ENCODE measurements at places on chromosomes 3 and 15.

DNA sequence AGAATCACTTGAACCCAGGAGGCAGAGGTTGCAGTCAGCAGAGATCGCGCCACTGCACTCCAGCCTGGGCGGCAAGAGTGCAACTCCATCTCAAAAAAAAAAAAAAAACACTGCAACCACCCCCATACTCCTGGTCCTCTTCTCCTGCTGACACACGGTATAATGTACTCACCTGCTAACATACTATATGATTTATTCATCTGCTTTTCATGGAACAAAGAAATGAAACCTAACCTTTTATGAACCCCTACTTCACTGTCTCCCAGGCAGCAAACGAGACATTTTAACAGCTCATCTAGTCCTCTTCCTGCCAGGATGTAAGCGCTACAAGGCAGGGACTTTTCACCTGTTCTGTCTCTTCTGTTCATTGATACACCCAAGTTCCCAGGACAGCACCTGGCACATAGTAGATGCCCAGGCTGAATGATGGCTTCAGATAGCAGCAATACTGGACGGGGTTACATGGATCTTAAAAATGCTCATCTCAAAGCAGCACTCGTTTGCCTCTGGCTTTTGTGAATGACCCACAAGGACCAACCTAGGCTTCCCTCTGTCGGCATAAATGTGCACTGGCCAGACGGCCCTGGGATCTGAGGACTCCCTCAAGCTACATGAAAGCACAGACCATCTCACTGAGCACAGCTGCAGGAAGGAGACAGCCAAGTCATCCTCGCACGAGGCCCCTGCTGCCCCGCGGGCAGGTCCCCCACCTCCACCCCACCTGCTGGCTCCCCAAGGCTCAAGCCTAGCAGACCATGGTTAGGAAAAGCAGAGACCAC is 20.3 kb downstream of the XXYLT1 start:
- DNase-seq: no peak

GRCh38 chr3:156725682-156726081 is 51.3 kb downstream of the TIPARP start:
- DNase-seq: no peak

GRCh38 chr3:10935846-10936631 is 56.5 kb upstream of the SLC6A1 start:
- no peak for DNase-seq

DNA sequence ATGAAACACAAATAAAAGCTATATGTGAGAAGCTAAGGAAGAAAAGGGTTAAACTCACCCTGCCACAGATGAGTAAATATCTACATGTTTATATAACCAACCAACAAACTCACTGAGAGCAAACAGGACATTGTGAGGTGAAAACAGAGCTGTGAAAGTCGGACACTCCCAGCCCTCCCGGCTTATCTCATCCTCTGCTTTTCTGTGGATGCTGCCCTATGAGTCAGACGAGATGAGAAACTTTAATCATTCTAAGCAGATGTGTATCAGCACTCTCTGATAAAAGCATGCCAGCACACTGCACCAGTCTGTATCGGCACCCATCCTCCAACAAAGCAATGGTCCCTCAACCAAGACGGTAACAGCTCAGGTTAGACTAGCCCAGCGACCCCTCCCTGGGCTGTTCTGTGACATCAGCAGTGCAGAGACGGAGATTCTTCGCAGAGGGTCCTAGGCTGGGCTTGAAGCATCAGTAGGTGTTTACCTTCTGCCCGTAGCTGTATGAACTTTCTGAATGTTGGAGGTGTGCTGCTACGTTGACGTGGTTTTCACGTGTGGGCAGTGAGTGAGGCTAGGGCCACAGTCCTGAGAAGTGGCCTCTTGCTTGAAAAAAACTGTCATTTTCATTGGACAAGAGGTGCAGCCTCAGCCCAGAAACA is 119.8 kb upstream of the ALDH1A3 start:
- no peak for DNase-seq

- DNase-seq: no peak
Measured at GRCh38 chr15:43520138-43520537, 2.7 kb downstream of the MAP1A start.

DNA sequence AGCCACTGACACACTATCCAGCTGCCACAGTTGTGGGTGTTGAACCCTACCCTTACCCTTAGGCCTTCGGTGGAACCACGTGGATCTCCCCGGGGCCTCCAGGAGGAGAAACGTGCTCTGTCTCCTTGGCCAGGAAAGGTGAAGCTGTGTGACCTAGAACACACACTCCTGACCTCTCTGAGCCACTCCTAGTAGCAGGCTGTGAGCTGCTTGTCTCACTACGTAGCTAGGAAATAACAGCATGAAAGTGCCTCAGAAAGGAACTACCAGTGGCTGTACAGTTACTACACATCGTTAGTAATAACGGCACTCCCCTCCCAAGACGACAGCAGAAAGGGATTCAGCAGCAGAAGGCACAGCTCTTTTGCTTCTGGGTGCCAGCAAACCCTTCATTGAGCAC is 36.2 kb upstream of the SLC6A6 start:
- no peak for DNase-seq

GRCh38 chr15:100944986-100945385 is 25.8 kb downstream of the LRRK1 start:
- DNase-seq: no peak

- DNase-seq: no peak
Measured at GRCh38 chr3:59771768-59772181, 722.0 kb upstream of the CFAP20DC start.

DNA sequence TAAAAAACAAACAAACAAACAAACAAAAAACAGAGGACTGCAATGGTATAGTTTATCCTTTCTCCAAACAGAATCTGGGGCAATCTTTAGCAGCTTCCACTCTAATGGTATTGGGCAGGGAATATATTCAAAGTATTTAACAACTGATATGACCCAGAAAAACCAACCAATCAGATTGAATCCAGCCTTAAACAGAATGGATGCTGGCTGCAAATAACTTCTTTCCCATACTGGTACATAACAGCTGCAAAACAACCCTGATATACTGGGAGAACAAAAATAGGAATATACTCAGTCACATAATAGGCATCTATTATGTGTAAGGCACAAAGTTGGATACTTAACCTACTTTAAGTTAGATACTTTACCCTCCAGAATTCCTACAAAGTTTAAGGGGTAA is 49.1 kb downstream of the UBR1 start:
- no peak for DNase-seq

GRCh38 chr3:45105855-45106671 is 40.1 kb downstream of the CDCP1 start:
- DNase-seq: no peak

- no peak for DNase-seq
Measured at GRCh38 chr3:153980252-153980590, 141.0 kb upstream of the ARHGEF26 start.

DNA sequence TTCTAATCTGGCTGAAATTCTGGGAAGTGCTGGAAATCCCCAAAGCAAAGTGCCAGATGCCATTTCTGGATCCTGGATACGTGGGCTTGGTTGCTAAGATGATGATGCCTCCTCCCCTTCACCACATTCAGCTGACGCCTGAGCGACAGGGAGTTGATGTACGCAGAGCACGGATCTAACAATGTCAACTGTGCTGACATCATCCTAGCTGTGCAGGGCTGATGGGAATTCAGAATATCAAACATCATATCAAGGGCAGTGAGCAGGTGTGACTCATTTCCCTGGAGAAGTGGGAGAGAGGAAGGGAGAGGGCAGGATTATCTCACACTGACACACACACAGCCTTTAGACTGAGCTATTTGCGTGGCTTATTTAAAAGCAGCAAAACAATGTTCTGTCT is 92.6 kb upstream of the ZBTB20 start:
- no peak for DNase-seq

DNA sequence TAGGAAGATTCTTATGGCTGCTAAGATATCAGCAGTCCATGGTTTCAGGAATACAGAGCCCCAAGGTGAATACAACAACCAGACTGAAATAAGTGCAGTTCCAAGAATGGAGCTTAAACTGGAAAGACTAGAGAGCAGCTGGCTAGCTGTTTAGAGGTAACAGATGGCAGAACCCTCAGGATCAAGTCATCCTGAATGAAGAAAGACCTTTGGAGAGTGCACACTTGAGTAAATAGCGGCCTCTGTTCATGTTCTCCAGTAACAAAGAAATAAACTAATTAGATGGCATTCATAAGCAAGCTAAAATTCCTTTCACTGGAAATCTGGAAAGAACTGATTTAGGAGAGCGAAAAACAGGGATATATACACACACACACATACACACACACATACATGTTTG is 968.4 kb downstream of the FHIT start:
- no peak for DNase-seq

- DNase-seq: peak; percentile 55
Measured at GRCh38 chr3:50674349-50675178, at the start of gene DOCK3. Gene DOCK3, plus strand, starts transcription at chr3:50674927. Its CDS starts 337 bp downstream, at chr3:50675264.

- DNase-seq: no peak
Measured at GRCh38 chr15:66232267-66232625, 21.3 kb downstream of the MEGF11 start.

DNA sequence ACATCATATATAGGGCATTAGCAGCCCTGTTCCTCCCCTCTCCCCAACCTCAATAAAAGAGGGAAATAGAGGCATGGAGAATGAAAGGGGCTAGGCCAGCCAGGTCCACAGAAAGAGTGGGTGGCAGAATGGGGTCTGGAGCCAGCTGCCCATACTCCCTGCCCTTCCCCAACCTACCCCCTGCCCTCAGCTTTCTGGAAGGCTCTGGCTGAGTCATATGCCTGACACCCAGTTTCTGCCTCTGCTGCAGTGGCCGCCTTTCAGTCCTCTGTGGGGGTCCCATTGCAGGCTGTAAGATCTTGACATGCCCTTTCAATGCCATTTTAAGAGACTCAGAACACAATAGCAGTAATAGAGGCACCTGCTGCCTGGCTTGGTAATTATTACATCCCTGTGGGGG is 95.7 kb downstream of the LINGO1 start:
- DNase-seq: no peak

DNA sequence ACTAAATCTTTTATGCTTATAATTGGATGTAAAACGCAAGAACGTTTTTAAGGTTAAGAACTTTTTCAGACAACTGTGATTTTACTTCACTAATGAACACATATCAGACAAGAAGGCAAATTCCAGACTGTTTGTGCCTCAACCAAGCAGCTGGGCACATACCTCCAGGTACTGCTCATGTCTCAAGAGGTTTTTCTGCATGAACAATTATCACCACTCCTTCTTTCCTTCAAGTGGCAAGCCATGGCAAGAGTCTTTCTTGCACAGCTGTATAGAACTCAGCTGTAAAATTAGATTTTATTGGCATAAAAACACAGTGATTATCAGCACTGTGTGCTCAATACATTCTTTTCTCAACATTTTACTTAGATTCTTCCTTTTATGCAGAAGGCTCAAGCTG is 64.3 kb downstream of the FNDC3B start:
- DNase-seq: no peak

- DNase-seq: no peak
Measured at GRCh38 chr3:140910860-140911259, 30.8 kb upstream of the SLC25A36 start.

DNA sequence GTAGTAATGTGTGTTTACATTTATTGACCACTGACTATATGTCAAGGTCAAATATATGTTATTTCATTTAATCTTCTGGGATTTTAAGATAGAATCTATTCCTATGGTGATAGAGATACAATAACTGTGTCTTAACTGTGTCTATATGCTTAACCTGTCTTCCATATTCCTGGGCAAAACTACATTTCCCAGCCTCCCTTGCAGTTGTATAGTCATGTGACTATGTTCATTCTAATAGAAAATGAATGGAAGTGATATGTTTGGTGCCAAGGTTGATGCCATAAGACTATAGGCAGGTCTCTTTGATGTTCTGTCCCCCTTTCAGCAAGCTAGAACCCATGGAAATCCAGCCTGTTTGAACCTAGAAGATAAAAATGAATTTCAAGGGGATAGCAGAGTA is 258.8 kb upstream of the PDZRN3 start:
- no peak for DNase-seq

DNA sequence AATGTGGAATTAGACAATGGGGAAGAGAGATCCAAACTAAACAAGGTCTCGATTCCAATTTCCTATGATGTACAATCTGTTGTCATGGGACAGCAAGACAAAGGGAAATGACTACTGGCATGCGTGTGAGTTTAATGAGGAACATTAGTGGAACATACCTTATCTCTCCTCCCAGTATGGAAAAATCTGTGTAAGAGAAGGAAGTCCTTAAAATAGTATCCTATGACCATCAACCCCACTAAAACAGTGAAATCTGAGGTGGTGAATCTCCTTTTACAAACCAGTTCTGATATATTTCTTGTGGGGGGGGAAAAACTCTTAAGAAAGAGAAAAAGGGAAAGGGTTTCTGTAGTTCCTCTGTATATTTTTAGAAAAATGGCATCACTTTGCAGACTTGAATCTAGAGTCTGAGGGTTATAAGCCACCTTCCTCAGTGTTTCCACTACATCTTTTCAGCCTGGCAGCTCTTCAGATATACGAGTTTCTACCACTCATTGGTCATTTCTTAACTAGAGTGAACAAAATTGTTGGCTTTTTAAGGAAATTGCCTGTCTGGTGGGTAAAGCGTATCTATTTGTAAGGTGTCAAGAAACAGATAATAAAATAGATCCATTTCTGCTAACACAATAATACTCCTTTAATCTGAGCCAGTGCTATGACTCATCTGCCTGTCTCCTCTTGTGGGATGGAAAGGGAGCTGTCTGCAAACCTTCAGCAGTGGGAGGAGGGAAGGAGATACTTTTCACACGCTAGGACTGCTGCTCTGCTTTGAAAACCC is 3.0 kb upstream of the TNFAIP8L3 start:
- no peak for DNase-seq

- DNase-seq: no peak
Measured at GRCh38 chr3:4994144-4994730, 15.0 kb downstream of the BHLHE40 start.

- no peak for DNase-seq
Measured at GRCh38 chr3:195394024-195394423, 48.8 kb downstream of the ACAP2 start.

DNA sequence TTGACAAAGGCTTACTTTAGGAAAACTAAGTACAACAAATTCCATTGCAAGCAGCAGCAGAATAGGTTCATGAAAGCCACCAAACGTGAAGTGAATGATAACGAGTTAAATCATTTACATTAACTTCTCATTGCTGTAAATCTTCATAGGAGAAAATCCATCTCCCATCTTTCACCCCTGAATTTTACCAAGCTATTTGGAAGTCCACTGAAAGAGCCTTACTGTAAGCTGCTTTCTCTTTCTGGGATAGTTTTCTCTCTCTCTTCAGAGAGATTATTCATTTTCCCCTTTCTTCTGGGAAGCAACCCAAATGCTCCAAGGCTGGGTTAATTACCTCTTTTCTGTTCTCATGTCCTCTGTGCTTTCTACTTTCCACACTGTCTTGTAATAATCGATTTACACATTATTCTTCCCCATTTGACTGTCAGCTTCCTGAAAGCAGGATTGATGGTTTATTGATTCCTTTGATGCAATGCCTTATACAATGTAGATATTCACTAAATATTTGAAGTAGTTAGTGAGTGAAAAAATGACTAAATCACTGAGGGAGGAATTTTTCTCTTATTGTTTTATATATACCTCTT is 914.3 kb upstream of the ARPP21 start:
- no peak for DNase-seq

- DNase-seq: no peak
Measured at GRCh38 chr3:15404767-15405166, 22.6 kb downstream of the METTL6 start.

GRCh38 chr3:25427563-25427941 is 511 bp upstream of the RARB start:
- no peak for DNase-seq

- DNase-seq: no peak
Measured at GRCh38 chr3:188197388-188197847, 43.5 kb downstream of the LPP start.

Data from activated B cell treated with CpG ODN at 0.5 μM for 24 hours (primary cell).